ENCODE measurements at places on chromosomes 16 and 17.

DNA sequence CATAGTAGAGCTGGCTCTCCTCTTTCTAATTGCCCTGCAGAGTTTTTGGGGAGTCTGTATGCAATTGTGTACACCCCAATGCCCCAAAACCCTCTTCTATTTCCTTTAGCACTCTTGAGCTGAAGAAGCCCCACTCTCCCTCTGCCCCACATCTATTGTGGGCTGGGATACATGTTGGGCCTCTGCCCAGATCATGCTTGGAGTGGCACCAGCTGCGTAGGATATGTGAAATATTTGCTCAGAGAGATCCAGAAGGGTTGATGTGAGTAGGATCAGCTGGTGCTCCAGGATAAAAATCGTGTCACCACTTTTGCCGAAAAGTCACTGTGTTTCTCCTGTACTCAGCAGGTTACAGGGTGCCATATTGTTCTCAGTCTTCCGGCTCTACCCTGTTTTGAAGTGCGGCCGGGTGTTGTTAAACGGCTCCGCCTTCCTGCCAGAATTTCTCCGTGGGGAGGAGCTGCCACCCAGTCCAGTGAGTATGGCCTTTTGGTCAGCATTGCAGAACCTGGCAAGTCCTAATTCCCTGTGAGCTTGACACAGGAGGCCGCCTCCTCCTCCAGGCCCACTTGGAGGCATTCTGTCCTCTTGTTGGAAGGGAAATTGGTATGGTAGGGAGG is 664.5 kb downstream of the WWOX start:
- DNase-seq, result no peak

- DNase-seq, result no peak
Measured at GRCh38 chr17:79457376-79457775, 153.5 kb downstream of the RBFOX3 start.

DNA sequence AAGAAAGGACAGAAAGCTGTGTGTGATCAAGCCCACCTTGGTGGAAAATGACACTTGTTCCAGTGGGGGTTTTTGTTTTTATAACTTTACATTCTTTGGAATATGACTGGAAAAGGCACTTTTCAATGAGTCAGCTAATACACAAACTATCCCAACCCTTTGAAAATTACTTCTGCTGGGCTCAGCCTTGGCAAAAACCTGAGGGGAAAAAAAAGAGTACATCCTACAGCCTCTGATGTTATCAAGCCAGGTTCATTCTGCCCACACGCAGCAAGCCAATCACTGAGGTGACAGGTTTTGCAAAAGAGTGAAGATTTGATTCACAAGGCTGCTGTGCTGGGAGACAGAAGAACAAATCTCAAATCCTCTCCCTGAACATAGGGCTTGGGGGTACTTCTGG is 484.5 kb upstream of the ERCC4 start:
- DNase-seq, result no peak

GRCh38 chr17:20063665-20064648 is 54.8 kb downstream of the SPECC1 start:
- no peak for DNase-seq

GRCh38 chr16:30658731-30659506 is 688 bp downstream of the FBRS start:
- DNase-seq, result peak; percentile 65

DNA sequence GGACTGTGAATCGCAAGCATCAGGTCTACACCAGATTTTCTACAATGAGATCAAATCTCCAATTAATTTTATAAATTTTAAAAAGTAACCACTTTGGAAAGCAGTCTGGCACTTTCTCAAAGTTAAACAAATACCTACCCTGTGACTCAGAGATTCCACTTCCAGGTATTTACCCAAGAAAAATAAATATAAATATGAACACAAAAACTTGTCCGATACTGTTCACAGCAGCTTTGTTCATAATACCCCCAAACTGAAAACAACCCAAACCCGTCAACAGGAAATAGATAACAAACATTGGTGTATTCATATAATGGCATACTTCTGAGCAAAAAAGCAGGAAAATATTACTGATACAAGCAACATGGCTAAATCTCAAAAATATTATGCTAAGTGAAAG is 12.1 kb downstream of the ZDHHC7 start:
- no peak for DNase-seq

GRCh38 chr17:62172492-62173291 is 107.6 kb upstream of the MED13 start:
- DNase-seq, result no peak
